ENCODE measurements at places on chromosomes 16 and 17.

GRCh38 chr17:15404106-15405057 lies 63.0 kb upstream of the TEKT3 start:
- DNase-seq, result peak; percentile 19

DNA sequence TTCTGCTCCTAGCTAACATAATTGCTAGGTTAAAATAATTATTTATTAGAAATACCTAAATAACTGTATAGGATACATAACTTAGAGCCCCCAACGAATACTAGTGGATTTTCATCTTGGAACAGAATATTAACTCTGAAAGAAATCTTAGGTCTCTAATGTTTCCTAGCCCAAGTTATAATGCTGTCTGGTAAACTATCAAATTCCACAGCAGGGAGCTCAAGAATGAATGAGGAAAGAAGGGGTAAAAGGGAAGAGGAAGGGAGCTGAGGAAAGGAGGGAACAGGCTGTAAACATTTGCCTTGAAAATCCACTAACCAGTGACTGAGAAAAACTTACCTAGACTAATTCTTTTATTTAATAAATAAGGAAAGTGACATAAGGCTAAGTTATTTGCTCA lies 93.2 kb upstream of the NACA2 start:
- DNase-seq, result no peak

DNA sequence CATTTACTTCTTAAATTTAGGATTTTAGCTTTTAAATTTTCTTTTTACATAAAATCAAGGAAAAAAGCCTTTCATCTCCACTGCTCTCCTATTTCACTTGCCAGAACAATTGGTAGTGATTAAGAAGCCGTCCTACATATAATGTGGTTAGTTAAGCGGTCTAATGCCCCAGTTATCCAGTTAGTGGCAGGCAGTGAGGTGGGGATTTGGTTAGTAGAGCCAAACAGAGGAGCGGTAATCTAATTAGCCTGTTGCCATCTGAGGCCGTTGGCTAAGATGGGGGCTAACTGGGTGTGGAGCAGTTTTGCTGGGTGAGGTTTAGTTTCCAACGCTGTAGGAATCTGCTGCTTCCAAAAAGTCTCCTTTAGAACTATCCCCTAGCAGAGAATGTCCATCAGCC lies 22.4 kb downstream of the SNX11 start:
- no peak for DNase-seq

GRCh38 chr17:45410144-45411091 lies 22.3 kb downstream of the ARHGAP27 start:
- DNase-seq, result no peak

- no peak for DNase-seq
Observed at GRCh38 chr17:9230346-9230745, 209.0 kb downstream of the NTN1 start.

- no peak for DNase-seq
Observed at GRCh38 chr16:73527187-73527586, 479.3 kb upstream of the ZFHX3 start.

- DNase-seq, result peak; percentile 86
Observed at GRCh38 chr16:28164140-28164539, 47.6 kb downstream of the XPO6 start.

DNA sequence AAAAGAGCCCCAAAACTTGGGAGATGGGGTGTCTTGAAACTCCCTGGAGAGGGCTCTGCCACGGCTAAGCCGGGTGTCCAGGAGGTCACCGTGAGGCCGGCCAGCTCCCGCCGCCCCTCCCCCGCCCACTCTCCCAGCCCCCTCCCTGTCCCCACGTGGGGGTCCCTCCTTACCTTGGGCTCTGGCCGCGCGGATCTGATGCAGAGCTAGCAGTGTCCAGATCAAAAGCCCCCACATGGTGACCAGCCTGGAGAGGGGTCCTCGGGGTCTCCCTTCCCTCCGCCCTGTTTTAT lies 447 bp downstream of the SDK2 start:
- DNase-seq, result no peak

DNA sequence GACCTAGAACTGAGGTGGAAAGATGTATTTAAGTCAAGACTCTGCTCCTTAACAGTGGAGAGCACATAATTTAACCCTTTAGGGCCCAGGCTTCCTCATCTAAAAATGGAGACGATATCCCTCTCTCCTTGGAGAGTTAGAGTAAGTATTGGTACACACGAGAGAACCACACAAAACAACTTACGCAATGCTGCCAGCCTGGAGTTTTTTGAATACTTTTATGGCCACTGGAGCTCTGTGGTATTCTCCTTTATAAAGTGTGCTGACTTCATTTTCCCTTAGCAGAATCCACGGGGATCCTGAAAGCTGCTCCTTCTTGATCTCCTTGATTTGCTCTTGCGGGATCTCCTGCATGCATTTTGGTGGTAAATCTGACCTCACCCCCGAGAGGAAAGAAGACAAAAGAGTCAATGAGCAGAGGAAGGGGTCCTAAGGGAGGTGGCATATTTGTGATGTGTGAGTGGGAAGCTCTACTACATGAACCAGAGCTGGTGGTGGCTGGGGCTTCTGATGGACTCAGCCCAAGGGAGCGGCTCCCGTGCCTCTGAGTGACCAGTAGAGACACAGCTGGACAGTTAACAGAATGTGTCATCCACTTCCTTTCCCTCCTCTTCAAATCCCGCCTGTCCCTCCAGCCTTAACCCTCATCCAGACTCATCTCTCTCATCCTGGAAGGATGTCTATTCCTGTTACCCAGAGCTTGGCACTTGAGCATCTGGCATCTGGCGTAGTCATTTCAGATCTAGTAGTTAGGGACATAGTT lies 9.4 kb downstream of the MLKL start:
- no peak for DNase-seq

- DNase-seq, result no peak
Observed at GRCh38 chr17:80252871-80253270, 7.8 kb upstream of the RNF213 start.

DNA sequence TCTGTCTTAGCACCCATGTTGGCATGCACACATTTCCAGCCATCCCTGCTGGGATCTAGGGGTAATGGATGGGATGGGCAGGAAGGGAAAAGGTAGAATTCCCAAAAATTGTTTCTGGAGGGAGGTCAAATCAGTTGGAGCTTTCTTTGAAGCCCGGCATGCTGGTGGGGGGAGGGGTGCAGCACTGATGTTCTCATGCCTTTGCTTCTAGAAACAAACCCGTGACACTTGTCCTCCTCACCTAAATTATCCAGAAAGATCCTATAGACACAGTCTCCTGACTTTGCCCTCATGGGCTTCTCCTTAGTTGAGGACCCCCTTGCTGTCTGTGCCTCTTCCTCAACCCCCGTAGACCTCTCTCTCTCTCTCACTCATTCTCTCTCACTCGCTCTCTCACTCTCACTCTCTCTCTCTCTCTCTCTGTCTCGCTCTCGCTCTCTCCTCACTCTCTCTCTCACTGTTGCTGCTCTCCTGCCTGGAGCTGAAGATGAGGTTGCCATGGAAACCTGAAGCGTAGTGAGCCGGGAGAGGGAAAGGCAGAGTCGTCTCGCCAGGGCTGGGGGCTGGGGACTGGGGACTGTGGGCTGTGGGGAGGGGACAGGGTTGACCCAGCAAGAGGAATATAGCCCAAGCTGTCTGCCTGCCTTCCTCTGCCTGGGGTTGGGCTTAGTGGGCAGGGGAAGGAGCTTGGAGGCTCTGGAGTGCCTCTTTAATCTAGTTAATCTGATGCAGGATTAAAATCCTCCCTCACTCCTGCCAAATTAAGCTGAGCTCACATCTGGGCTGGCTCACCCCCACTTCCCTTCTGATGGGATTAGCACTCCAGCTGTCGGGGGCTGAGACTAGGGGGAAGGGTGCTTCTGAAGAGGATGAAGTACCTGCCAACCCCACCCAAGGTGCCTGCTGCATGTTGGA lies 16.1 kb downstream of the LASP1 start:
- DNase-seq, result peak; percentile 54

- DNase-seq, result no peak
Observed at GRCh38 chr17:47975189-47975822, 4.4 kb downstream of the CDK5RAP3 start.

All from astrocyte of the spinal cord (primary cell).